ENCODE measurements at places on chromosomes 16 and 17.

GRCh38 chr17:17613708-17614114 is 22.2 kb upstream of the PEMT start:
- peak; percentile 61 for DNase-seq

DNA sequence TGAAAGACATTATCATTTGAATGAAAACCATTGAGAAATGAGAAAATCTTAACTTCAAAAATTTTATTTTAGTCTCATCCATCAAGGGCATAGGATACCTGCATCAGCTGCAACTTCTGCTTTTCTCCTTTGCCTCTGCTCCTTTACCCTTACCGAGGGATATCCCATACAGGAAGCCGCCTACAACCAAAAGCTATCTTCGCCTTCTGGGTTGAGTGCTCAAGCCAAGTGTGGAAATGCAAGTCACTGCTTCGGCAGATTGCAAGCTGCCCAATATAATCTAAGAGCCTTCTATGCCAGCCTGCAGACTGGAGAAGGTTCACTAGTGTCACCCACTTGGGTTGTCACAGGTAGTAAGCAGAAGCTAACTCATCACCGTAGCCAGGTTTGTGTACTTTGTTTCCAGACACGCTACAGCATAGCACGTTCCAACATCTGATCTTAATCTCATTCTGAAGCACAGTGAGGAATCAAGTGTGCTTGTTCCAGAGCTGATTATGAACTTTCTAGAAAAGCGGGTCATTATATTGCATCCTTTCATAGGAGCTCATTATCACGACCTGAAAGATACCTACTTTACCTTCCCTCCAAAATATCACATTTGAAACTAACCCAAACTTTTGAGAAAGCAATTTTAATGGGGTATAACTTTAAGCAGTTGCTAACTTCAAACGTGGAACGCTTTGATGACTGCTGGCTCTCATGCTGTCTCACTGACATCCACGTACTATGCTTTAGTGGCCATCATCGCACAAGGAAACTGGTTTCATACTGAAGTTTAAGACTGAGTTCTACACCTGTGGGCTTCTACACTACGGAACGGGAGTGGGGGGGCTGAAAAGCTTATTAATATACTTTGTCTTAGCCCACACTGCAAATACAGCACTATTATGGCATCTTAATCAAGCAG is 8.0 kb upstream of the UNK start:
- DNase-seq, result no peak

GRCh38 chr17:33580215-33580614 is 287.1 kb upstream of the ASIC2 start:
- no peak for DNase-seq

- DNase-seq, result no peak
Observed at GRCh38 chr16:50602531-50603205, 54.5 kb downstream of the NKD1 start.

GRCh38 chr16:83329441-83329840 is 478.3 kb upstream of the HSBP1 start:
- DNase-seq, result no peak

Measured in SJSA1 (cell line).